NCI-H1436 treated with DMSO at 0.1 percent for 48 hours (cell line): ENCODE measurements at places on chromosomes 12 and 14.

GRCh38 chr14:85943192-85943591 is 413.2 kb downstream of the FLRT2 start:
- no peak for DNase-seq

DNA sequence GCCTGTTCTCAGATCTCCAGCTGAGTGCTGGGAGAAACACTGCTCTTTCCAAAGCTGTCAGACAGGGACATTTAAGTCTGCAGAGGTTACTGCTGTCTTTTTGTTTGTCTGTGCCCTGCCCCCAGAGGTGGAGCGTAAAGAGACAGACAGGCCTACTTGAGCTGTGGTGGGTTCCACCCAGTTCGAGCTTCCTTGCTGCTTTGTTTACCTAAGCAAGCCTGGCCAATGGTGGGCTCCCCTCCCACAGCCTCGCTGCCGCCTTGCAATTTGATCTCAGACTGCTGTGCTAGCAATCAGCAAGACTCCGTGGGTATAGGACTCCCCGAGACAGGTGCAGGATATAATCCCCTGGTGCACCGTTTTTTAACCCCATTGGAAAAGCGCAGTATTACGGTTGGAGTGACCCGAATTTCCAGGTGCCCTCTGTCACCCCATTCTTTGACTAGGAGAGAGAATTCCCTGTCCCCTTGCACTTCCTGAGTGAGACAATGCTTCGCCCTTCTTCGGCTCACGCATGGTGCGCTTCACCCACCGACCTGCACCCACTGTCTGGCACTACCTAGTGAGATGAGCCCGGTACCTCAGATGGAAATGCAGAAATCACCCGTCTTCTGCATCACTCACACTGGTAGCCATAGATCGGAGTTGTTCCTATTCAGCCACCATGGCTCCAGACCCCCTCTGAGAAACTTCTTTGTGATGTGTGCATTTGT is 650.3 kb upstream of the ALG10B start:
- no peak for DNase-seq

- DNase-seq, result no peak
Measured at GRCh38 chr12:98253207-98254037, 262.0 kb upstream of the TMPO start.

GRCh38 chr12:13175499-13175898 is 21.0 kb upstream of the EMP1 start:
- DNase-seq, result no peak

- DNase-seq, result no peak
Measured at GRCh38 chr14:74377976-74378690, 29.9 kb downstream of the VRTN start.

- no peak for DNase-seq
Measured at GRCh38 chr14:99389174-99389826, 91.4 kb downstream of the SETD3 start.

GRCh38 chr12:100574187-100575074 is 947 bp downstream of the GAS2L3 start:
- DNase-seq, result no peak

- no peak for DNase-seq
Measured at GRCh38 chr14:87000081-87000480, 992.9 kb downstream of the GALC start.

DNA sequence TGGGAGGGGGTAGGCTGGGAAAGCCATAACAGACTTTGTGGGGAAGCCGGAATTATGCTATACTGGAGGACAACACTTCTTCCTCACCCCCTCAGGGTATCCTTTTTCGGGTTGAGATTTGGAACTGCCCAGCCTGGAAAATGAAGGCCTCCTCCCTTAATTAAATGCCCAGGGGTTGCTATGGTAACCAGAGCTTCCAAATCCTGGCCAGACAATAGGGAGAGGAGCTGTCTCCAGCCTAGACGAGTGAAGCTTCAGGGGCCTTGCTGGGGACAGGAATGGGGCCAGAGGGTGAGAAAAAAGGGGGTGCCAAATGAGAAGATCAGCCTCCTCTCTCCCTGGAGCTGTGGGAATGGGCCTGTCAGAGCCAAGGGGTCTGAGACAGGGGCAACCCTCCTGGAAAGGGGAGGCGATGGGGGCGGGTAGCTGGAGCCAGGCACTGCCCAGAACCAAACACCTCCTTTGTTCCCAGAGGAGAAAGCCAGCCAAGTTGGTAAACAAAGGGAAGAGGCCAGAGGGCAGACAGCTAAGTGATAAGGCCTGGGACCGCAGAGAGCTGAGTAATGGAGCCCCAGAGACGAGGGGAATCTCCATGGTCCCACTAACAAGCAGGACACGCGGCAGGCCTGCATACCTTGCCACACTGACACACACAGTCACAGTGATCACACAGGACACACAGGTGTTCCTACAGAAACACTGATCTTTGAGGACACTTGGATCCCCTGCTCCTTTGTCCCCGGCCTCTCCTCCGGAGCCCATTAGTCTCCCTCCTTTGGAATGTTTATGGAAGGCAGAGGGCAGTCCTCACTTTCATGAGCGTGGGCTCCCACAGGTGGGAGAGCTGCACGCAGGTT is 17.9 kb upstream of the RND1 start:
- DNase-seq, result no peak

DNA sequence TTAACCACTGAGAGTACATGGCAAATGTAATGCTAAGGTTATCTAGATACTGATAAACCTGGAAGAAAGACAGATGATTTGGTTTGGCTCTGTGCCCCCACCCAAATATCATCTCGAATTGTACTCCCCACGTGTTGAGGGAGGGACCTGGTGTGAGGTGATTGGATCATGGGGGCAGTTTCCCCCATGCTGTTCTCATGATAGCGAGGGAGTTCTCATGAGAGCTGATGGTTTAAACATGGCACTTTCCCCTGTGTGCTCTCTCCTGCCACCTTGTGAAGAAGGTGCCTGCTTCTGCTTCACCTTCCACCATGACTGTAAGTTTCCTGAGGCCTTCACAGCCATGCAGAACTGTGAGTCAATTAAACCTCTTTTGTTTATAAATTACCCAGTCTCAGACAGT is 14.2 kb downstream of the NOXRED1 start:
- DNase-seq, result no peak

- DNase-seq, result no peak
Measured at GRCh38 chr14:81018684-81019083, 63.3 kb downstream of the TSHR start.

DNA sequence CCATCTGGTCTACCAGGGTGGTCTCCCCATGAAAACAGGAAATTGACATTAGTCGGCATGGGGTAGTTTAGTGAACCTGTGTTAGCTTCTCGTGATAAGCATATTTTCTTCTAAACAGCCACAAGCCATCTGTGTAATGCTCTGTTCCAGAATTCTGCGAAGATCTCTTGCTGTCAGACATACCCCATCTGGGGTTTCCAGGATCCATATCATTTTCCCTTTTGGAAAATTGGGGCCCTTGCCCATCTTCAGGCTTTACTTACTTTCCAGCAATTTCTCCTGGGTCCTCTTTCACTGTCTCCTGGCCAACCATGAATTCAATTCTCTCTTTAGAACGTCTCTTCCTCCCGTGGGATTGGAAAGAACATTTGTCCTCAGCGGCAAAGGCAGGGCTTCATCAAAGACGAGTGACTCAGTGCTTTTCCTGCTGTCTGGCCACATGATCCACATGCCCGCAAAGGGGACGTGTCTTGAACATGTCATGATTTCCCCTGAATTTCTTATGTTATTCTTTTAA is 21.4 kb upstream of the NCOR2 start:
- DNase-seq, result no peak

DNA sequence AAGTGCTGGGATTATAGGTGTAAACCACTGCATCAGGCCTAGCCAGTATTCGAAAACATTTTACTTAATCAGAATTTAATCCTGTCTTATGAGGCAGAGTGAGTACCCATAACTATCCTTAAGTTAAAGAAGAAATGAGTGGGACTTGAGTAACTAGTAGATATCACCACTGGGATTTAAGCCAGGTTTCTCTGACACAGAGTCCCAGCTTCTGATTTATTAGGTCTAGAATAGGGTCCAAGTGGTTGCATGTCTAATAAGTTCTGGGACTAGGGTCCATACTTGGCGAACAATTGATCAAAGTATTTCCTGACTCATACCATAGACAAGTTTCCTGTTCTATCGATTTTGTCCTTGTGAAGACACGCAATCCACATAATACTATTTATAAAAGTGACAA is 18.9 kb downstream of the PTPRB start:
- no peak for DNase-seq

GRCh38 chr14:76880449-76880848 is 54.2 kb downstream of the LRRC74A start:
- no peak for DNase-seq

DNA sequence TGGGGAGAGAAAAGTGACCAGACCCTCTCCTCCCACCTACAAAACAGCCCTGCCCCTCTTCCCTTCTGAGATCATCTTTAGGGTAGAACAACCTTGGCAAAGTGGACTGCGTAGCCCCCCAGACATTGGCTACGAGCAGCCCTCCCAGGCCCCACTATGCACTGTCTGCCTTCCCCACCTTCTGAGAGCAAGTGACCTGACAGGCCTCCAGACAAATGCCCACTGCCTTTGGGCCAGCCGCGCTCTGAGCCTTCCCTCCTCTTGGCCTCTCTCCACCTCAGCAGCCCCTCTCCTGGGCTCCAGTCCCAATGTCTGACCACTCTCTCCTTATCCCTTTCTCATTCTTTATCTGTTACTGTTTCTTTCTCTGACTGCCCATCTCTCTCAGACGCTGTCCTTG is 46.5 kb upstream of the CCND2 start:
- DNase-seq, result no peak

DNA sequence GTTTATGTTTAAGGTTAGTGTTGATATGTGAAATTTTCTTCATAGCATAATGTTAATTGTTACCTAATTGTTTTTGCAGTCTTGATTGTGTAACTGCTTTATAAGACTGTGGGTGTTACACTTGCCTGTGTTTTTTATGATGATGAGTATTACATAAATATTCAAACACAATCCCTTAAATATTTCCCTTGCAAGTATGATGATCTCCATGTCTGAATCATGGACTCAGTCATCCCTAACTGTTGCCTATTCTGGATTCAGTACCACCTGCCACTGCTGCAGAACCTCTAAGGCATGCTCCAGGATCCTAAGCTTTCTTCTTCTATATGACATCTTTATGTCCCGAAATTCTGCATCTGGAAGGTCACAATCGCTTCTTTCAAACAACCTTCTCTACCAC is 246.3 kb upstream of the CLEC14A start:
- no peak for DNase-seq

DNA sequence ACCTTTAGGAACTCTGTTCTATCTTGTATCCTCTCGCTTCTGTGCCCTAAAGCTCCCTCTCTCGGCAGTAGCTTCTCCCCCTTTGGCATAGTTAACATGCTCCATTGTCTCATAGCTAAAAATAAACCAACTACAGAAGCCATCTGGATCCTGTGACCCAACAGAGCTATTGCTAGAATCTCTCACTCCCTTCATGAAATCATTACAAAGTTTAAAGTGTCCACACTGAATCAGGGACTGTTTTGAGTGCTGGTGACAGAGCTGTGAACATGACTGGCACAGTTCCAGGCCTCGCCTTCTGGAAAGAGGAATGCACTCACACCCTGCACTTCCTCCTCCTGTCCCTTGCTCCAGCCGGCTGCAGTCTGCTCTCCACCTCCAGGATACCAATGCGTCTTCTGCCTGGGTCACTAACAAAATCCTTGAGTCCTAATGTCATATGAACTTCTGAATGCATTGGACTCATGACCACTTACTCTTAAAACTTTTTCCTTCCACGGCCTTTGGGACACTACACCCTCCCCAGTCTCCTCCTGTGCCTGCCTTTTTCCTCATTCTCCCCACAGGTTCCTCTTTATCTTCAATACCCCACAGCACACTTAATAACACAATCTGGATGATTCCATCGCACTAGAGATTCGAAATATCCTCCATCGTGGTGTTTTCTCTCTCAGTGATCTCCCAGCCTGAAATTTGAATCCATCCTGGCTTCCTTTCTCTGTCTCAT is 13.2 kb downstream of the PLBD1 start:
- no peak for DNase-seq

- DNase-seq, result no peak
Measured at GRCh38 chr12:52915637-52916036, 10.8 kb upstream of the KRT8 start.

DNA sequence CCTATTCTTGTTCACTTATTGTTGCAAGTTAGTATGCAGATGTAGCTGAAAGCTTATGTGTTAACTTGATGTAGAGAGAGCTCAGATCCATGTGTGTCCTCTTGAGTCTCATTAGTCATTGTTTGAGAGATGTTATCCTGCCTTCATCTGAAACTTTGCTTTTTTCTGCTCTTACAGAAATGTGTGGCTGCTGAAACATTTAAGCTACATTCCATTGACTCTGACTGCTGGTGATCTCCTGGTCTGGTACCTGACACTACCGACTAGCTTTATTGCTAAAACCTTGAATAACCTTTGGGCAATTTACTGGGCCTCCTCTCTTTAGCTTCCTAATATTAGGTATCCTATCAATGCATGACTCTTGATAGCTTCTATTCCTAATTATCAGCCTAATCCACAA is 705.6 kb upstream of the FOXG1 start:
- DNase-seq, result no peak

GRCh38 chr14:90551070-90551704 is 154.4 kb downstream of the CALM1 start:
- no peak for DNase-seq

GRCh38 chr14:90839024-90839888 is 23.0 kb upstream of the TTC7B start:
- DNase-seq, result no peak

- no peak for DNase-seq
Measured at GRCh38 chr12:5780536-5780935, 164.5 kb downstream of the ANO2 start.

DNA sequence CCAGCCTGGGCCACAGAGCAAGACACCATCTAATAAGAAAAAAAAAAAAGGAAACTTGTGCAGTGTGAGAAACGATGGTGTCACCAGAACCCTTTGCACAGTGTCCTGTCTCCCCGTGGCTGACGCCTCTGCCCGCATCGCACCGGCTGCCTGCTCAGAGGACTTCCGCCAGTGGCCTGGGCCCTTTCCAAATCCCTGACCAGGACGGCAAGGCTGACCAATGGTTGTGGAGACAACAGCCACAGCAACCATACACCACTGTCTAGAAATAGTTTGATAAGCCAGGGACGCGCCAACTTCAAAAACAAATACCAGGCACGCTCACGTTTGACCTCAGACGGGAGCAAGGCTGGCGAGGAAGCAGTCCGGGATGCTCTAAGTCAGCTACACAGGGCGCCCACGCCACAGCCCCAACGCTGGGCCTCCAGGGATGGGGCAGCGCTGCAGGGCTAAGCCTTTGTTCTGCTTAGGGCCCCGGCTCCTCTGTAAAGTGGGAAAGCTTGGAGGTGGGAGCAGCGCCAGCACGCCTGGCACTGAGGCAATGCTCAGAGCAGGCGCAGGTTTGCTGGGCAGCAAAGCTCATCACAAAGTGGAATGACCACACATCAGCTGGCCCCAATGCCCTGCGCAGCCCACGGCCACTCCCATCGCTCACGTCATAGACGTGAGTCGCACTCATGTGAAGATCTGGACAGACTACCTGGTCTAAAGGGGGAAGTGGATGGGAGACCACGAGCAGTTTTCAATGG is 12.5 kb downstream of the PGAM5 start:
- DNase-seq, result no peak
